ENCODE measurements at places on chromosomes 4 and X. TPM values are rescaled to one million over a fixed set of nuclear protein-coding genes. Genes with fewer than 3 reads are reported as not detected.

Gene UCP1
- not detected for total RNA-seq

DNA sequence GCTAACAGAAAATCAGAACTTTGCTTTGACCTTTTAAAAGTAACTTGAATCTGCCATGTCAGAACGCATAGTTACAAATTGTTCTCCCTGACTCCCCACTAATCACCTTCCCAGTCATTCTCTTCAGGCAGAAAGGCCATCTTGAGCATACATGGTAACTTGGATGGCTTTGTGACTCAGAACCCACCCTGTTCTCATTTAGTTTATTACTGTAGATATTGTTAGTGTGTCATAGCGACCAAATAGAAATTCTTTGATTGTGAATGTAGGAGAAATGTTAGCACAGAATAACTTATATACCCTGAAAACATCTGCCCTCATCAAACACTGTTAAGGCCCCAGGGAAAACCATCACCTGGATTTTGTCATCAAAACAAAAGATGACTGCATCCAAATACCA, 382.0 kb downstream of the MAGEB5 start:
- DNase-seq = no peak

GRCh38 chrX:70664726-70665125, 220.1 kb downstream of the DLG3 start:
- DNase-seq = no peak

GRCh38 chrX:39774774-39775328, 322.9 kb downstream of the BCOR start:
- no peak for DNase-seq

DNA sequence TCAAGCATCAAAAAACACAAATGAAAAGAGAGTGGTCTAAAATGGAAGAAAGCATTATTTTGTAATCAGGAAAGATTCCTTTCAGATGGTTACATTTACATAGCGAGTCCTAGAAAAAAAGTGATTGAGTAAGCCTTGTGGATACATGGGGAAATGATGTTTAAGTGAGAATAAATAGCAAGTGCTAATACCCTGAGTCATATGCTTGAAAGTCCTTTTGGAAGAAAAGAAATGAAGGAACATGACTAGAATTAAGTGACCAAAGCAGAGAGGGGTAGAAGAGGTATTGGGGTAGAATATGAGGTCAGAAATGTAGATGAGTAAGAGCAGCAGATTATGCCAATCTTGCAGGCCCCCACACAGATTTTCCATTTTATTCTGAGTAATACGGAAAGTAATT, 814.8 kb upstream of the GRID2 start:
- no peak for DNase-seq

- no peak for DNase-seq
Observed at GRCh38 chr4:85127653-85128052, 161.2 kb upstream of the WDFY3 start.
